Activated T-helper 1 cell treated with anti-CD3 and anti-CD28 coated beads, Interleukin-2, amount 50 U/mL, for 16 hours (primary cell): ENCODE measurements at places on chromosomes 3 and 15.

- peak; percentile 86 for DNase-seq
Measured at GRCh38 chr3:50567386-50568167, at the start of gene C3orf18. Gene C3orf18 (minus strand): TSS chr3:50567747. CDS start chr3:50565699, 2,048 bp downstream.

GRCh38 chr3:42539871-42540714 is 37.6 kb downstream of the VIPR1 start:
- DNase-seq: peak; percentile 39

DNA sequence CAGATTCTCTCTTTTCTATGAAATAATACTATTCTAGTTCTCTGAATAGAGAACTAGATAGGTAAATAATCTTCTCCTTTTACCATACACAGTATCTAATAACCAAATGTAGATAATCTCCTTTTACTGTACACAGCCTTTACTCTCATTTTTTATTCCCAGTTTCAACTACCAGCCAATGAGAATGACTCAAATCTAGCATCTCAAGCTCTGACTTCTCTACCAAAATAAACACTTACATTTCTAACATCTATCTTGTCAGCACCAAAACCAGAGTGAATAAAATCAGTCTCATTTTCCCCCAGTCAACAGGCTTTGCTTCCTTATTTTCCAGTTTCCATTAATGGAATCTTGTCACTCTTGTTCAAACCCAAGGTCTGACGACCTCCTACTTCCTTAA is 36.9 kb downstream of the LRRFIP2 start:
- no peak for DNase-seq

- DNase-seq: no peak
Measured at GRCh38 chr15:37619358-37620042, 314.9 kb upstream of the TMCO5A start.

DNA sequence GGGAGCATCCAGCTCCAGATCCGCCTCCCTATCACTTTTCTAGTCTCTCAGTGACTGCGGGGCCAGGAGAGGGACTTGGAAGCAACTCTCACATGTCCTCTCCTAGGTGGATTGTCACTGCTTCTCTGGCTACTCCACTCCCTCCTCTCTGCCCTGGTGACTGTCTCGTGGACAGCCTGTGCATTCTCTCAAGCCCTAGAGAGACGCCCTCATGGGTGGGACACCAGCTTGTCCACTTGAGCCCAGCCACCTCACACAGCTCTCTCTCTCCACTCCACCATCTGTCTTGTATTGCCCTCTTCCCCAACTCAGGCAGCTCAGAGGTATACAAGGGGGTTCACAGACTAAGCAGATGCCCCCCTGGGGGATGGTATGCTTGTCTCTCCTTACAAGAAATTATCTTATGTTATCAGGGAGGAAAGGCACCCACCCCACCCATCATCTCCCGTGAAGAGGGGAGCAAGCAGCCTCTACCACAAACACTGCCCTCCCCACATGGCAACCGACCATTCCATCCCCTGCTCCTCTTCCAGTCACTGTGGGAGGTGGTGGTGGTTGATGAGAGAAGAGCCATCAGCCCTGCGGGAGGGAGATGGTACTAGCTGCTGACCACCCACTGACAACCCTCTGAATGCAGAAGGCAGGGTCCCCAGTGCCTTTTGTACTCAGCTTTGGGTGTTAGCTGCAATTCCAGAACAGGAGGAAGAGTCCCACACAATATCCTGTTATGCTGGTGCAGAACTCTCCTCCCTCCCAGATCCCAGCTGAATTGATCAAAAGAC is 15.5 kb upstream of the LOXL1 start:
- no peak for DNase-seq

GRCh38 chr3:81268526-81268925 is 492.9 kb downstream of the GBE1 start:
- no peak for DNase-seq

DNA sequence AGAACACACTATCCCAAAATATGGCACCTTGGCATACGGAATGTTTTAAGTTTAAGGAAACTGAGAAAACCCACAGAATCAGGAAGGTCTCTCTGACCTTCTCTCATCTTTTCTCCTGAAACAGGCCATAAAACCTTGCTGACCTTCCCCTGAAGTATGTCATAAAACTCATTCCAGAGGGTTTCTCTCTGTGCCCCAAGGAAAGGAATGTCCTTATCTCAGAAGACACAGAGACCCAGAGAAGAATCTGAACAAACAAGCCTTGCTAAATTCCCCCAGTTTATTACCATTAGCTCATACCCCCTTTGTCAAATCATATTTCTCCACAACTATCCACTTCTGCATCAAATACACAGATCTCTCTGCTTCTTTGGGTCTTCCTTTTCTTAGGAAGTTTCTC is 603.1 kb downstream of the MCTP2 start:
- no peak for DNase-seq

- DNase-seq: no peak
Measured at GRCh38 chr3:146218880-146219866, 31.7 kb downstream of the PLSCR4 start.

GRCh38 chr3:173396191-173397041 is 1.1 kb upstream of the NLGN1 start:
- no peak for DNase-seq

DNA sequence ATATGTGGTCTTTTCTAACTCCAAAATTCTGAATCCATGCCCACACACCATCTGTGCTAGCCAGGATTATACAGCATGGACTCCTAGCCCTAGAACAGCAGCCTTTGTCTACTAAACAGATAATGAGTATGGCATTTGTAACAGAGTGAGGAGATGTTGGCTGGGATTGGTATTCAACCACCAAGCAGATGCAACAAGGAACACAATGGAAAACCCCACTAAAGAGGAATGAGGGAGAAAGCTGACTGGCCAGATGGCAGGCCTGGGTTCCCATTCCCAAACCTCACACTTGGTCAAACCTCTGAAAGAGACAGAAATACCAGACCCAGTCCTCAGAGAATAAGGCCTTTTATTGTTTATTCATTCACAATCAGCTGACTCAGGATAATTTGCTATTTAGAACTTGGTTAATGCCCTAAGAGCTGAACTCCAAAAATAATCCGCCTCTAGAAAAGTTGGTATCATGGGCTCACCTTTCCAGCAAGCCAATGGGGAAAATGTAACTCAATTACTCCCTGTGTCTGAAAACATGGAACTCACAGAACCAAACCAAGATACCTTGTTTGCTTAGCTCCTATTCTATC is 145.6 kb downstream of the LRRC3B start:
- DNase-seq: no peak

- no peak for DNase-seq
Measured at GRCh38 chr3:128285967-128286321, 132.7 kb downstream of the EEFSEC start.

DNA sequence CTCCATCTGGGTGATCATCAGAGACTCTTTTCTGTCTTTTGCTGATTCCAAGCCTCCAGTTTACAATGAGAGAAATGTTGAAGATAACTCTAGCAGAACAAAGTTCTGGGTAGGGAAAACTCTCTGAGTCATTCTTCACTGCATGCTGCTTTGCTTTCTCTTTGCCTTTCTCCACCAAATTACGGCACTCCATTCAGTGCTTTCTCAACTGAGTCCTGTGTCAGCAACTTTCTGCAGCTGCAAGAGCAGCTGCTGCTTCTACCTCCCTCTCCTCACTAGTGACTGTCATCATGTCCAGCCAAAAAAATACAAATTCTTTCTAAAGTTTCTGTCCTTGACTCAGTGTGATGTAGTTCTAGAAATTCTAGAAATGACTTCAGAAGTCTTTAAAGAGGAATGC is 953.8 kb downstream of the IGSF11 start:
- no peak for DNase-seq

DNA sequence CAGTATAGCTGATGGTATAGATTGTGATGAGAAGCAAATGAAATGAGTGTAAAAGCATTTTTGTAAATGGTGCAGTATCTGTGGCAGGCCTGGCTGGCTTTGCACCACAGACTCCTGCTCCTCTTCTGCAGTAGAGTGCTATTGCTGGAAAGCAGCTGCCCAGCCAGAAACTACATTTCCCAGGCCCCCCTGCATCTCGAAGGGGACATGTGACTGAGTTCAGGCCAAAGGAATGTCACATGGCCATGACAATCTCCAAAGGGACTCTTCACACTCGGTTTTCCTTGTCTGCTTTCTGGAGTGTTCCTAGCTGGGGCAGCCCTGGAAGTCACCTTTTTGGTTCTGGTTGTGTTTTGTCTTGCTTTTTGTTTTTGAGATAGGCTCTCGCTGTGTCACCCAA is 277.1 kb downstream of the SUCLG2 start:
- DNase-seq: no peak

- no peak for DNase-seq
Measured at GRCh38 chr3:36416599-36416998, 36.3 kb downstream of the STAC start.

- DNase-seq: no peak
Measured at GRCh38 chr3:37014620-37015019, 21.3 kb downstream of the MLH1 start.

- no peak for DNase-seq
Measured at GRCh38 chr15:50798684-50799083, 33.2 kb upstream of the SPPL2A start.

DNA sequence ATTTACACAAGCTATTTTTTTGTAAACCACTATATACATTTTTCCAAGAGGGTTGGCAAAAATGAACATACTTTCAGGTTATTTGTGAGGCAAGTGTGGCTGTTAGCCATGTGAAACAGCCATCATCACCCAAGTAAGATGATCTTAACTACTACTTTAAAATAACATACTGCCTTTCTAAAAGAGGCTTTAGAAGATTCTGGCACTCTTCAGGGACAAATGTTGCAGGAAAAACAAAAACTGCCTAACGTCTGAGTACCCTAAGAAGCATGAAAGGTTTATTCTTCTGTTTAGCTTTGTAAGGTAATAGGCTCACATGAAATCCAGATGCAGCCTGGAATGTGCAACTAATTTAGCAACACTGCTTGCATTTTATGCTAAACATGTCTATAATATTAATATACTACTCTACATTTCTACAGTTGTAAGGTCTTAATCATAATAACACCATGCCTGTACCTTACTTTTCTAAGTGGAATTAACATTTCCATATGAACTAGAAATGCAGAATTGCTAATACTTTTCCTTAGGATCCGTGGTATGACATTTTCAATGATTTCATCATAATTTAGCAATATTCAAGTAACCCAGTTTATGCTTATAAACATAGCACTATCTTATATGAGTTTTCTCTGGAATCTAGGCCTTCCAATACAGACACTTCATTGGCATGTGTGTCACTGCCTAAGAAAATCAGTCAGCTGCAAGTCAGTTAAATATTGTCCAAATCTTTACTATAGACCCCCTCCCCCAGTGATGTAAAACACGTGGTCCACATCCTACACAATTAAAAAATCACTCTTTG is 4.5 kb upstream of the LSAMP start:
- no peak for DNase-seq

DNA sequence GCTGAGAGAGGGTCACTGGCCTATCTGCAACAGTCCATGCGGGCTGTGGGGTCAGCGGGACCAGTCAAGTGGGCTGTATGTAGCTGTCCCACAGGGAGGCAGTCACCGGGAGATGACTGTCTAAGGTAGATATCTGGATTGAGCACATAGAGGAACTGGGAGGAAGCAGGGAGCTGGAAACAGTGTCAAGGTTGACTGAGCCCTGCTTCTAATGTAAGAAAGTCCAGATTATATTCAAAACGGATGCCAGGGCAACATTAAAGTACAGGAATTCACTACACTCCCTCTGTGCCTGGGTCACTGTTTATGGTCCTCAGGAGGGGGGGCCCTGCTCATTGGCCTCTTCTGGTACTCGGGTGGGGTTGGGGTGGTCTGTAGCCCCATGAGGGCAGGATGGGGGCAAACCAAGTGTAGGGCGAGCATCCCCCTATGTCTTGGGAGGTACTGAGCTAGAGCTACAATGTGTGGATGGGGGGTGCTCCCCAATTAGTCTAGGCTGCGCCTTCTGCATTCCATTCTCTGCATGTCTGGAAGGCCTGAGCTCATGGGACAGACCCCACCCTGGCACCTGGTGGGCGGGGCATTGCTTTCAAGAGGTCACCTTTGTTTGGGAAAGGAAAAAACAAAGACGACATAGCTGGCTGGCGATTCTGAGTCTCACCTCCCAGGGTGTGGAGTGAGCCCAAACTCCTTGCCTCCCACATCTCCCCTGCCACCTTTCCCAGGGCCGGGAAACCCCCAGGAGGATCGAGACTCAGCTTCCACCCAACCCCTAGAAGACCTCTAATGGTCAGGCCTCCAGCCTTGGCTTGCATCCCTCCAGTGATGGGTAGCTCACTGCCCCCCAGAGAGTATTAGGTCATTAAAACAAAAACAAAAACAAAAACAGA is 45.1 kb upstream of the C15orf39 start:
- no peak for DNase-seq

DNA sequence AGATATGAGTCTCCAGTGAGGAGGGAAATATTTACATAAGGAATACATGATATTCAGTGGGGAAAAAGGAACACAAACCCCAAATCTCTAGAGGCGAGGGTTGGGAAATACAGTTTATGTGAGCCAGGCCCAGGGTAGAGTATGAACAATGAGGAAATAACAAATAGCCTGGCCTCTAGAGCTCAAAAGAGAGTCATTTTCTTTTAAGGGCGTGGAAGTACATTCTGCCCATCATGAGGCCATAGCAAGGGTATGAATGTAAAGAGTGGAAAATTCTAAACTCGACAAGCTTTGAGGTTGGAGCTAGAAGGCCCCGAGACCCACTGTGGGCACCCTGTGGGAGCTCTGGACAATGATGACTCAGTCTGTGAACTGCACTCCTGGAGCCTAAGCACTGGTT is 27.8 kb upstream of the IGF2BP2 start:
- no peak for DNase-seq

DNA sequence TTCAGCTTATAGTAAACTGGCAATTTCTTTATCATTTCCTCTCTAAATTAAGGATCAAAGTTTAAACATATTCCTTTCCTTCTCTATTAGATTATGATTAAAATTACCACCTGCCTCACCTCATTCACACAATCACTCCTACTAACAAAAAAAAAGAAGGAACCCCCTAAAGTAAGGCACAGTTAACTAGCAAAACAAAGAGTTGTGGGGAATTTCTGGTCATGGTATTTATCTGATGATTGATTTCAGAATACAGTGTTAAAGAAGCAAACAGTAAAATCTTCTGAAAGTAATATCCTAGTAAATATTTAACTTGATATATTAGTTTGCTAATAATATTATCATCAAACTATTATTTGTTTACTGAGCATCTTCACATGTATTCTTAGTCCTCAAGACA is 8.8 kb downstream of the GBE1 start:
- DNase-seq: no peak
